T-cell (primary cell): ENCODE measurements at places on chromosomes 1 and 21. TPM values are rescaled to one million over a fixed set of nuclear protein-coding genes. Genes with fewer than 3 reads are reported as not detected.
A peak's percentile ranks its signal among the peaks of the same experiment; 100 is the strongest.

KIAA0040 gene
- total RNA-seq: 50.6 TPM

TRAPPC3 gene
- total RNA-seq: 42.3 TPM

GRCh38 chr1:43962324-43962723 is 7.5 kb upstream of the DPH2 start:
- H3K27ac ChIP-seq: no peak overlapping the region
- no peak overlapping the region for H3K4me3 ChIP-seq
- H3K27me3 ChIP-seq: no peaks in the 10 kb centered on the region
- no peaks in the 10 kb centered on the region for H3K4me1 ChIP-seq
- H3K36me3 ChIP-seq: peaks cover 31% of the 10 kb centered on the region
- DNase-seq: no peak

CLIC6 gene
- total RNA-seq: 0.55 TPM

DNA sequence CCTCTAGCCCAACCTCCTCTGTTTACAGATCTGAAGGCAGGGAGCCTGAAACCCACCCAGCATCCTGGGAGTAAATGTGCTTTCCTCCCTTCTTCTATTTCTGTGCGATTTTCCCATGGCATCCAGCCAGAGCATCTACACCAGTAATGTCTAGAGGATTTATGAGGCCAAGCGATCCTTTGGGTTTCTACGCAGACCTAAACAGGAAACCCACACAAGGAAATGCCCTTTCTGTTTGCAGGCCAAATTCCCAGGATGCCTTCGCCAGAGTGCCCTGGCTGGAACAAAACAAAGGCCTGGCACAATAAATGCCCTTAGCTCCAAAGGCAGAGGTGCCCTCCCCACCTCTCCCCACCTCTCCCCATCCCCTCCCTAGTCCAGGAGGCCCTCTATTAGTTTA is 110.5 kb upstream of the CDC42BPA start:
- H3K27ac ChIP-seq: no peak overlapping the region
- no peaks in the 10 kb centered on the region for H3K4me1 ChIP-seq
- H3K4me3 ChIP-seq: no peak overlapping the region
- no peak for DNase-seq

PIP5K1A gene
- 47.9 TPM for total RNA-seq

FALEC gene
- total RNA-seq: not detected

DNA sequence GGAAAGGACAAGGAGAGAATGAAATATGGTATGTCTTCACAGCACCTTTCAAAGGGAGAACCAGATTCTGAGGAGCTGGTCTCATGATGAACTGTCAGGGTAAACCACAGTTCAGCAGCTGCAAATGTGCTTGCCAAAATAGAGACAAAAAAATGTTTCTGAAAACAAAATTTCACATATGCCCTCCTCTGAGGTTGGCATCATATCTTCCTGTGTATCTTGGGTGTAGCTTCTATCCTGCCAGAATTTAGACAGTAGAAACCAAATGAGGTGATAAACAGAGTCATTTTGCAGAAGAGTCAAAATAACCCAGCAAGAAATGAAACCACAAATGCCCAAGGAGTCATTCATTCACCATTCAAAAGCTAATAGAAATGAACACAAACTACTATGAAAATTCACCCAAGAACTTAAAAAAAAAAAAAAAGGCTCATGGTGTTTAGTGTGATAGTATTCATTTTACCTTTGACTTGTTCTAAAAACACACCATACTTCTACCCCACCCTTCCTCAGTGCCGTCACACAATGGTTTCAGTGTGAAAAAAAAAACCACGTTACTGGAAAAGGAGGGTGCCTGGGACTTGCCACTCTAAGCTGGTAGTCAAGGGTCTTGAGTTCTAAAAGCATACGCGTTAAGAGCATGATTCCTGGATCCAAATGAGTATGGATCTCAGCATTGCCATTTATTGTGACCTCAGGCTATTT is 18.5 kb downstream of the SELL start:
- peaks cover 87% of the 10 kb centered on the region for H3K4me1 ChIP-seq
- H3K36me3 ChIP-seq: no peaks in the 10 kb centered on the region
- H3K4me3 ChIP-seq: no peak overlapping the region

RBM11 gene
- total RNA-seq: 6.2 TPM

- H3K36me3 ChIP-seq: no peaks in the 10 kb centered on the region
- no peak overlapping the region for H3K4me3 ChIP-seq
Measured at GRCh38 chr1:75308365-75308764, 174.2 kb downstream of the LHX8 start.

FCRLA gene
- 6.5 TPM for total RNA-seq

DNA sequence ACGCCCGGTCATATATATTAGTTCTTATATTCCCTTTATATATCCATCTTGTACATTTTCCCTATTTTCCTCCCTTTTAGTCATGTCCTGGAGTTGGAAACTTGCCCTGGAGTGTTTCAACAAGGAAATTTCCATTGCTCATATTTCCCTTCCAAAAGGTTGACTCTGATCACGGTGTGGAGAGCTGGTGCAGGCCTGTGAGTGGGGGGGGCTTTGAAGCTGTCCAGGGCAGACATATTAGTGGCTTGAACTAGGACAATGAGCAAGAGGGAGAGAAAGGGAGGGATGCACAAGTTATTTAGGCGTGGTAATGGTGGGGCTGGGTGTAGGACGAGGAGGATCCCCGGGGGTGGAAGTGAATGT is 30.4 kb upstream of the TMEM61 start:
- no peaks in the 10 kb centered on the region for H3K36me3 ChIP-seq
- DNase-seq: no peak
- peaks cover 12% of the 10 kb centered on the region for H3K4me1 ChIP-seq
- no peak overlapping the region for H3K27ac ChIP-seq
- H3K27me3 ChIP-seq: no peaks in the 10 kb centered on the region

GRCh38 chr1:219784660-219785381 is 143.5 kb downstream of the SLC30A10 start:
- no peaks in the 10 kb centered on the region for H3K4me1 ChIP-seq
- no peak for DNase-seq
- no peaks in the 10 kb centered on the region for H3K27me3 ChIP-seq
- H3K27ac ChIP-seq: no peak overlapping the region
- H3K36me3 ChIP-seq: no peaks in the 10 kb centered on the region
- no peak overlapping the region for H3K4me3 ChIP-seq

ATP5PO gene
- 137 TPM for total RNA-seq

- no peaks in the 10 kb centered on the region for H3K4me1 ChIP-seq
- no peak overlapping the region for H3K4me3 ChIP-seq
- H3K27me3 ChIP-seq: no peaks in the 10 kb centered on the region
- no peak for DNase-seq
- no peak overlapping the region for H3K27ac ChIP-seq
- H3K36me3 ChIP-seq: no peaks in the 10 kb centered on the region
Measured at GRCh38 chr21:22806278-22806677, 1808.1 kb downstream of the NCAM2 start.

DNA sequence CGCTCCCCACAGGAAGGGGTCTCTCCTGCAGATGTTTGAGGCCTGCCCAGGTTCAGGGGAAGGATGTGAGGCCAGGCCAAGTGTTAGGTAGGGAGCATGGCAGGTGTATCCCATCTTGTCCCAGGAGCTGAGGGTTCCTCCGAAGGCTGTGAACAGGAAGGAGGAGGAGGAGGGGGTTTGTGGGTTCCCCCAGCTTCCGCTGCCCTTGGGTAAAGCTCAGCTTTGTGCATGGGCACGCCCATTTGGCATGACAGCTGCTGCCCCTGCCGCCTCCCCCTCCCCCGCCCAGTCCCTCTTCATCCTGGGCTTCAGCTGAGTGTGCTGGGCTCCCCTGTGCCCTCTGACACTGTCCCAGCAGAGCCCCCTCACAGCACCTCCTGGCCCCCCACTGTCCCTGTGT is 25.5 kb downstream of the TNFRSF8 start:
- H3K4me3 ChIP-seq: peak overlapping the region; percentile 18
- no peaks in the 10 kb centered on the region for H3K27me3 ChIP-seq
- H3K36me3 ChIP-seq: no peaks in the 10 kb centered on the region
- peaks cover 44% of the 10 kb centered on the region for H3K4me1 ChIP-seq
- peak; percentile 27 for DNase-seq
- H3K27ac ChIP-seq: peak overlapping the region; percentile 79

DNA sequence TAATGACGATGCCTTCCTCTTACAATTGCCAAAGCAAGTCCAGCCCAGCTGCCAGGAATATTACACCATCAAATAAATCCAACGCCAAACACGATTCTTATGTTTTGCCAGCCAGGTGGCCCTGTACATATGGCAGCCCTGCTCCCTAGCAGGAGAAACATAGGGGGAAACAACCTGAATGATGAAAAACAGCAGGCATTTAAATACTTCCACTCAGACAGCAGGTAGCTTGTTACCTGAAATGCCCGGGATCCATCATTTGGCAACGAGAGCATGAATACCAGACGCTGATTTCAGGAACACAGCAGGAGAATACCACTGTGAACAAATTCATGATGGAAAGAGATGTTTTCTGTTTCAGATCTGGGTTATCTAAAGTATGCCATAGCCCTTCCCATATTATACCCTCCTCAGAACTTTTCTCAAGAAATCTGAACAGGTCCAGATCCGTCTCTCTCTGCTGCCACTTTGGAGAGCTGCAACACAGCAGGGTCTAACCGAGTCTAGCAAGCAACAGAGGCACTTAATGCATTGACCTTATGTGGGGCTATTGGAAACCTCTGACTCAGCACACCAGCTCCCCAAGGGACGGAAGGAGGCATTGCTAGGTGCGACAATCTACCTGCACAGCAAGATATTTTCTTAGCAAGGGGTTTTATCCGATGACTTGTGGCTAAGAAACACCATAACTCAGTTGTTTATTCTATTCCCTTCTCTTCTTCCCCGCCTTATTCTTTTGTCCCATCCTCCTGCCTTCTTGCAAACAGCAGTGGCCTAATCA is 166.3 kb downstream of the BARHL2 start:
- no peak overlapping the region for H3K4me3 ChIP-seq
- H3K4me1 ChIP-seq: no peaks in the 10 kb centered on the region
- H3K27me3 ChIP-seq: no peaks in the 10 kb centered on the region

SUMO3 gene
- total RNA-seq: 53.7 TPM

GRCh38 chr1:8423692-8424538 is 106.0 kb downstream of the SLC45A1 start:
- peaks cover 9% of the 10 kb centered on the region for H3K36me3 ChIP-seq
- peak overlapping the region; percentile 80 for H3K4me3 ChIP-seq
- no peak for DNase-seq

DNA sequence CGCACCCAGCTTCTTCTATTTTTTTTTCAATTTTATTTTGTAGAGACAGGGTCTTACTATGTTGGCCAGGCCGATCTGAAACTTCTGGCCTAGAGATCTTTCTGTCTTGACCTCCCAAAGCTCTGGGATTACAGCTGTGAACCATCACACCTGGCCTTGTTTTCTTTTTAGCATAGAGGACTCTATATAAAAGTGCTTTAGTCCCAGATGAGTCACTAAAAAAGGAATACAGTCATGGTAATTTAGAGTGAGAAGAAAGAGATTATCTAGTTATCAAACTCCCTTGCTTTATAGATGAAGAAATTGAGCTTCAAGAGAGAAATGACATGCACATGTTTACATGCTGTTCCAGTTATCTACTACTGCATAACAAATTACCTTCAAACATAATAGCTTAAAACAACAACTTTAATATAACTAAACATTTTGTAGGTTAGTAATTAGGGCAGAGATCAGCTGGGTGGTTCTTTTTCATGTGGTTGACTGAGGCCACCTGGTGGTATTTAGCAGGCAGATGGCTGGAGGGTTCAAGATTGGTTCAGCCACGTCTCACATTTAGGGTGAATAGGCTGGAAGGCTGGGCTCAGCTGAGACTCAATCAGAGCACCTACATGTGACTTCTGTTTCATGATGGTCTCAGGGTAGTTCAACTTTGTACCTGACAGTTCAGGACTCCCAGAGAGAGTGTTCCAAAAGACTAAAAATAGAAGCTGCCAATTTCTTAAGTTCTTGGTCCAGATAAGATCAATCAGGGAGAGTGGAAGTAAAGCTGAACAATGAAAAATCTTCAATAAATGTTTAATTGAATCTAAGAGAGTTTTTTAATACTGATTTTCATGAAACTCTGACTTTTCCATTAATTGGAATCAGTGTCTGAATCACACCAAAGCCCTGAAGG is 16.9 kb upstream of the MTF2 start:
- H3K4me1 ChIP-seq: no peaks in the 10 kb centered on the region
- no peaks in the 10 kb centered on the region for H3K27me3 ChIP-seq
- H3K36me3 ChIP-seq: no peaks in the 10 kb centered on the region
- H3K4me3 ChIP-seq: no peak overlapping the region
- peak; percentile 17 for DNase-seq

SDC3 gene
- total RNA-seq: 0.47 TPM

DNA sequence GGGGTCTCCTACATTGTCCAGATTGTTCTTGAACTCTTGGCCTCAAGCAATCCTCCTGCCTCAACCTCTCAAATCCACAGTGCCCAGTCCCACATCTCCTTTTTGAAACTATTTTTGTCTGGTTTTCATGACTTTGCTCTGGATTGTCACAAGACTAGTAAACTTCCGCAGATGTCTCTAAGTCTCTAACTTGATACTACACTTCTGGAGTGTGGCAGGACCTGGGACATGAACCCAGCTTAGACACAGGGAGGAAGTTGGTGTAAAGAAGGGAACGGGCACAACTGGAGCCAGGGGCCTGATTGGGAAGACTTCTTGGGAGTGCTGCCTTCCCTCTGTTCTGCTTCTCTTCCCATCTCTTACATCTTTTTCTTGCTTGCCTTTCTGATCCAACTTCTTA is 16.2 kb upstream of the DISC1 start:
- H3K27ac ChIP-seq: no peak overlapping the region
- no peak overlapping the region for H3K4me3 ChIP-seq
- peaks cover 37% of the 10 kb centered on the region for H3K4me1 ChIP-seq
- H3K36me3 ChIP-seq: no peaks in the 10 kb centered on the region
- no peak for DNase-seq

GPN2 gene
- total RNA-seq: 30.8 TPM

DNA sequence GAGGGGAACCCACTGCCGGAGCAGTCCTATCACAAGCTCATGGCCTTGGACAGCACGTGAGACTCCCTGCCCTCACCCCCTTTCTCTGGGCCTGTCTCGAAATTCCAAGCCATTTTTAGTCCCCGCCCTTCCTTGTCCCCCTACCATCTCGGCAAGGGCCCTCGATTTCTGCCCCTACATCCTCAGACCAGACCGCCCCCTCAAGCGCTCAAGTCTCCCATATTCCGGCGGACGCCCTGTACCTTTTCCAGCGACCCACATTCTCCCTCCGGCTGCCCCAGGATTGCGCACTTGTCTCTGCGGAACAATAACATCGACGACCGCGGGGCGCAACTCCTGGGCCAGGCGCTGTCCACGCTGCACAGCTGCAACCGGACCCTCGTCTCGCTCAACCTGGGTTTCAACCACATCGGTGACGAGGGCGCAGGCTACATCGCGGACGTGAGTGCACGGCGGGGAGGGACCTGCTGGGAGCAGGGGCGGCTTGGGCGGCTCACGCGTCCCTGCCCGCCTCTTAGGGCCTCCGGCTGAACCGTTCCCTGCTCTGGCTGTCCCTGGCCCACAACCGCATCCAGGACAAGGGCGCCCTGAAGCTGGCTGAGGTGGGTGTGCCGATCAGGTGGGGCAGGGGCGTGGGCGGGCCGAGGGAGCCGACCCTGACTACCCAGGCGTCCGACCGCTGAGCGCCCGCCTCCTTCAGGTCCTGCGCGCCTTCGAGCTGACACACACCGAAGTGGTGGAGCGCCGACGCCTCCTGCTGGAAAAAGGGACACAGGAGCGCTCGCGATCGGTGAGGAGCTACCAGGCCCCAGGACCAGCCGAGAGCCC is 7.0 kb downstream of the LRRC71 start:
- peaks cover 24% of the 10 kb centered on the region for H3K4me1 ChIP-seq
- no peaks in the 10 kb centered on the region for H3K36me3 ChIP-seq
- no peak overlapping the region for H3K4me3 ChIP-seq
- DNase-seq: peak; percentile 46
- no peak overlapping the region for H3K27ac ChIP-seq

PGLYRP3 gene
- not detected for total RNA-seq
